ENCODE measurements at places on chromosomes 2 and 18.

DNA sequence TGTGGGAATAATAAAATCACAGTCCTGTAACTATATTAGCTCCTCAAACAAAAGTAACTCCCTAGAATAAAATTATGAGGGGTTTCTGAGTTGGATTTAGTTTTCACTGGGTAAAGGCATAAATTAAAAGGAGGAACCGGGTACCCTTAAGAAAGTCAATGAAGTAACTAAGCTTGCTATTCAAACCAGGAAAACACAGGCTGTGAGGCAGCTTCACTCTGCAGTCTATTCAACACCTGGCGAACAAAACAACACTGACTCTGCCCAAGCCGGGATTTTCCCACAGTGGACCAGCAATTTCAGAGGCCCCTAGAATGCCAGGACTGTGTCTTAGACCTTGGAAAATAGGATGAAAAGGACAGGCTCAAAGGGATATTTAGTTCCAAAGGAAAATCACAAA is 24.6 kb upstream of the CREB1 start:
- no peak for DNase-seq

- DNase-seq, result no peak
These were observed 5.9 kb downstream of the MBOAT2 start for GRCh38 chr2:8997631-8998030.

DNA sequence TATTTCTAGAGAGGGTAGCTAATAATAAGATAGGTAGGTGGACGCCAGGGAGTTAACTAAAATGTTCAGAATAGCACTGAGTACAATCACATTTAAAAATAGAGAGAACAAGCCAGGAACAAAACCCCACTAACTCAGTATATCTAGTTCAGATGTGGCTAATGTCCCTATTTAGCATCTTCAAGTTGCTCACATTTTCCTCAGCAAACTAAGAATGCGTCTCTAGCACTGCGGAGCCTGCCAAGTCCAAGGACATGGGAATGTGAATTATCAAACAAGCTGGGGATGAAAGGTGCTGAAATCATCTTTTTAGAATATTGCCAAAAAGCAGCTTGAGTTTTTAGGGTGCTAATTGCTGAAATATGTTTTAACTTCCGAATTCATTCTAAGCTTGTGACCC is 398.5 kb upstream of the FIGN start:
- DNase-seq, result no peak

DNA sequence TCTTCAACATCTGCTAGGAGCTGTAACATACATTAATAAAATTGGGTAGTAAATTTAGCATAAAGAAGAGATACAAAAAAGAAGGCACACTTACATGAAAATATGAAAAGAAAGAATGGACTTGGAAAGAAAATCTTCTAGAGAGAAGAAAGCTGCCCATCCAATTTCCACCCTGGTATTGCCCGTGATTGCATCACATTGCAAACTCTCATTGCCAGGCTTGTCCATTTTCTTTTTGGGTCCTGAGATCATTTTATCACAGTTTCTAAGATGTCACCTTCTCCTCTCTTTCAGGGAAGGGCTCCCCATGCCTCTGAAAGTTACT is 321.5 kb downstream of the RND3 start:
- no peak for DNase-seq

- no peak for DNase-seq
These were observed 1533.6 kb downstream of the LRP1B start for GRCh38 chr2:140597205-140597604.

GRCh38 chr2:174059178-174059883 is 94.2 kb upstream of the SP3 start:
- no peak for DNase-seq

- no peak for DNase-seq
These were observed 84.6 kb downstream of the COLEC12 start for GRCh38 chr18:415617-416612.

DNA sequence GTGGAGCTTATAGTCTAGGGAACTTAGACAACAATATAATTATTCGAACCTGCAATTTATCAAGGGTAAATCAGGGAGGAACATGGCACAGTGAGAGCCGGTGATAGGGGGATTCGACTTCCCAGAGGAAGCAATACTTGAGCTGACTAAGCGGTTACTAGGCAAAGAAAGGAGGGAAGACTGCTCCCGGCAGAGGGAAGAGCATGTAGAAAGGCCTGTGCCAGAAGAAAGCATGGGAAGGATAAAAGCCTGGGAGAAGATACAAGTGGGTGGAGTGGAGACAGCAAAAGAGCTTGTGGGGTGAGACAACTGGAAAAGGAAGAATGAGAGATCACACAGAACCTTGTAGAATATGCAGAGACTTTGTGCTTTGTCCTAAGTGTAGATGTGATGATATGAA is 93.3 kb downstream of the MARCHF4 start:
- DNase-seq, result no peak

DNA sequence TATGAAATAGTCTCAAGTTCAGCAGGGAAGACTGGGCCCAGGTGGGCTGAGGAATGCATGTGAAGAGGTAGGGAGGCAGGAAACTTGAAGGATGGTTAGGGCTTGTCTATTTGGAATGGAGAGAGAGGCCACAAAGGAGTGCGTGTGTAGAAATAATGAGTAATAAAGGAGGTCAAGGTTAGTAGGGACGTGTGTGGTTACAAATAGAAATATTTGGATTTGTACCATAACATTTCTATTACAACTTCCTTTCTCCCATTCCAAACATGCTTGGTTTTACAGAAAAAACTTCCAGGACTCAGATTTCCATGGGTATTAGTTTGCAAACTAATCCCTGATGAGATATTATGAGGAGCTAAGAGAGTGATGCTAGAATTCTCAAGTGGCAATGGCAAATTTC is 280.6 kb downstream of the NCKAP5 start:
- DNase-seq, result no peak

DNA sequence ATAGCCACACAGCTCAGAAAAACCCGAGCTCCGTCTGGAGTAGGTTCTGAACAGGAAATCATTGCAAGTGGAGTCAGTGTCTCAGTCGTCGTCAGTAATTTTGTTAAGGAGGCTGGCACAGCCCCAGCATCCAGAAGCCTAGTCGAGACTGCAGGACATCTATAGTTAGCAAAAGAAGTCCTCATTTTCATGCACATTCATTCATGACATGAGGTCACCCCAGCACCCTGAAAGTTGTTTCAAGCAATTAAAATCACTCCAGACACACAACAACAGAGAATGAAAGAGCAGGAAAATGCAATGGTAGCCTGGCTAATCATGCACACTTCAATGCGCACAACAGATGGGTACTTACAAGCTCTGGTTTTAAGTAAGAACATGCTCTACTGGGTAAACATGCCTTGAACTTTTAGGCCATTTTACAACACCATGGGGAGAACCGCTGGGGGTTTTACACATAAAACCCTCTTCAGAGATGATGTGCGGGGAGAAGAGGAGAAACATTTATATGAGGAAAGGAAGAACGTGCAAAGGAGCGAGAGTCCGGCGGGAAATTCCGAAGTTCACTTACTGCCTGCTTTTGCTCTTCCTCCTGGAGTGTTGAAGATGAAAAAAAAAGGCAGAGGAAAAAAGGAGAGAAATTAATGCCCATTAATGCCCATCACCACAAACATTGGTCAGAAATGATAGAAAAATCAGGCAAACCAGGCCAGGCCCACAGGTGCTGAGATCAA is 77.4 kb upstream of the DNMT3A start:
- DNase-seq, result no peak

- no peak for DNase-seq
These were observed 4.4 kb downstream of the ACTR2 start for GRCh38 chr2:65231892-65232477.

- no peak for DNase-seq
These were observed 52.0 kb downstream of the FTCDNL1 start for GRCh38 chr2:199798831-199799580.

DNA sequence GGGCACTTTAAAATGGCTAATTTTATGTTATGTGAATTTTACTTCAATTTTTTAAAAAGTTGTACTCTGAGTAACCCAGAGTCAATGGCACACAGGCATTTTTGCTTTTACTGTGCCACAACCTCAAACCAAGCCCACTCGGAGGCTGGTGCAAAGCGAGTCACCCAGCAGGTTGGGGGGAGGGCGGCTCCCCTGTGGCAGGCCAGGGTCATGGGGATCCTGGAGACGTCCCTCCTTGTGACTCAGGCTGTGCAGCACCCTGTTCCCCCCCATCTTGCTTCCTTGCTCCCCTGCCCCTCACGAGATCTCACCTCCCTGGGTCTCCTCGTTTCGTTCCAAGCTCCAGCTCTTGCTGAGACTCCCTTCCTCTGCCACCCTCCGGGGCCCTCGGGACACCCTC is 58.6 kb downstream of the POMC start:
- DNase-seq, result no peak
